ENCODE measurements at places on chromosomes 2 and 18.

GRCh38 chr18:31774477-31774785 lies 13.8 kb upstream of the SLC25A52 start:
- DNase-seq, result no peak

GRCh38 chr2:241218131-241219029 lies 29.9 kb downstream of the ANO7 start:
- DNase-seq, result peak; percentile 52

- DNase-seq, result no peak
Measured at GRCh38 chr2:189854187-189854586, 69.9 kb downstream of the PMS1 start.

- no peak for DNase-seq
Measured at GRCh38 chr2:221304916-221305315, 267.2 kb downstream of the EPHA4 start.

DNA sequence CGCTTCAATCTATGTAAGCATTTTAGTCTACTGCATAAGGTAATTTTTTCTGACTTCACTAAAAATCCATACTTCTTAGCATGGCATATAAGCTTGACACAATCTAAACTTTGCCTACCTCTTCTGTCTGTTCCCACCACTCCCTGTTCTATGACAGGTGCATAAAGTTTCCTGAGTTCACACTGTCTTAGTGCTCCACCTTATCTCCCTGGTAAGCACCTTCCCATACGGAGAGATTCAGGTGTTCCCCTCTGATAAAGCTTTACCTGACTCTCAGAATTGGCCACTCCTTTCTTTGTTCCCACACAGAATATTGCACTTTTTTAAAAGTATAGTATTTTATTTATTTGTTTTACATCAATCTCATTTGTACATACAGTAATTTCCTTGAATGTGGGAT lies 16.8 kb upstream of the ITGA4 start:
- DNase-seq, result no peak

DNA sequence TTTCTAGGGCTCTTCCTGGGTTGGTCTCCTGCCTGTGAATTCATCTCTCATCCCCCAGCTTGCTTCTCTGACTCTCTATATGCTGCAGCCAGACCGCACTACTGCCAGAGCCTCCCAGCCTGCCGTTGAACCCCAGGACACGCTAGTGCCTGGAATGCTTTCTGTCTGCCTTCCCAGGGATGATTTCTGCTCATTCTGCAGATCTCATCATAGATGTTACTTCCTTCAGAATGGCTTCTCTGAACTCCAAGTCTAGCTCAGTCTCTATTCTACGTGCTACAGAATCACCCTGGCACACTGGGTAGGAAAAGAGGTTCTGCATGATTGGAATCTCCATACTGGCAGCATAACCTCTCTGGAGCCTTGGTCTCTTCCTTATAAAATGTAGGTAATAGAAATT lies 94.8 kb upstream of the RAB12 start:
- no peak for DNase-seq

- no peak for DNase-seq
Measured at GRCh38 chr2:157903626-157904025, 27.5 kb upstream of the ACVR1 start.

DNA sequence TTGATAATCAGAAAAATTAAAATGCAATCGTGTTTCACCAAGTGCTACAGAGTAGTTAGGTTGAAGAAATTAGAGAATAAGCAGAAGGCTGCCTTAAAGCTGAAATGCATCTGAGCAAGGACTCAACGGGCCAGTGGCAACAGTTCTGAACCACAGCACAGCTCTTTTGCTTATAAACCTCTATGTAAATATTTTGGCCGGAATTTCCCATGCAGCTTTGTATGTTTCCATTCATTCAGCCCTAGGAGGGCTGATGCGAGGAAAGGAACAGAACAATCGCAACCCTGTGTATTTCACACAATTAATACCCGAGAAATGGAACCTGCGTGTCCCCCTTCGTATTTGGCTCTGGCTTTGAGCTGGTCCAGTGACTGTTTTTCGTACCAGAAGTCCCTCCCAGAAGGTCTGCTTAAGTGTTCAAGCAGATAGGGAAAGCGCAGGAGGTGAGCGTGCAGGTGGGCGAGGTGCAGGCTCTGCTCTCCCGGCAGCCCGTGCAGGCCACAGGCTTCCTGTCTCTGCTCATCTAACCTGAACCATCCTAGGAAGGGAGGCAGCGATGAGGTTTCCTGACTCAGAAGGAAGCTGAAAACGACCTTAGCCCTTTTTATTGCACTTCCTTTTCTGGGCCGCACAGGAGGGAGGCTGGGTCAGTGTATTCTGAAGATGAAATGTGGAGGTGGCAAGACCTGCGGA lies 67.3 kb downstream of the ASB1 start:
- no peak for DNase-seq

GRCh38 chr18:13288509-13289133 lies 70.1 kb downstream of the LDLRAD4 start:
- no peak for DNase-seq

- DNase-seq, result no peak
Measured at GRCh38 chr2:122755281-122755780, 999.9 kb downstream of the TSN start.

DNA sequence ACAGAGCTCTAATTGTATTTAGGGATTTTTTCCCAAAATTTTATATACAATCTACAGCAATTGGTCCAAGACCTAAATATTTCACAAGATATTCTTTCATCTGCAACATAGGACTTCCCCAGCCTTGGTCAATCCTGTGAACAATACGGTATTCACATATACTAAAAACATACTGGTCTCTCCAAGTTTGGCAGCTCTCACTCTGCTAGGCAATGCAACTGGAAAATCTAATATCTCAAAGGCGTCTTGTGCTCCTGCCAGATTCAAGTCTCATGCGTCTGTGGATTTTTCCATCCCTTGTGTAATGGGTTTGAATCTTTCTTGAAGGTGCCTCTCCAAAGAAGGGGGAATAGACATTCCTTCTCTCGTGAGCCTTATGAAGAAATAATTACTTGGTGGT lies 27.4 kb upstream of the MBOAT2 start:
- no peak for DNase-seq

- no peak for DNase-seq
Measured at GRCh38 chr2:240957656-240958365, 40.6 kb upstream of the SNED1 start.

GRCh38 chr2:119638685-119639554 lies 40.1 kb upstream of the TMEM177 start:
- no peak for DNase-seq

DNA sequence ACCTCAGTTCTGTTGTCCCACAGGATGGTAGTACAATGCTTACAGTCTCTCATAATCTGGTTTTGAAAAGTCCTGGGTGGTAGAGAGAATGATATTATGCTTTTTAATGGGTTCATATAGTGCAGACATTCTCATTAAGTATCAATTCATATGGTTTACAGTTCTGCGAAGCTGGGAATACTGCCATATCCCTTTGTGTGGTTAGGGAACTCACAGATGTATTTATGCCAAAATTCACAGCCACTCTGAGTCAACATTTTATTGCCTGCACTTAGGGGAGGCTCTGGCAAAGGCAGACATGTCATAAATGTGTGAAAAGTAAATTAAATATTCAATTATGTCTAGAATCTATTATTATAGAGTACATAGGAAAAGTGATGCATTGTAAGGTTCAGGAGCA lies 808.2 kb downstream of the SUCLG1 start:
- no peak for DNase-seq

DNA sequence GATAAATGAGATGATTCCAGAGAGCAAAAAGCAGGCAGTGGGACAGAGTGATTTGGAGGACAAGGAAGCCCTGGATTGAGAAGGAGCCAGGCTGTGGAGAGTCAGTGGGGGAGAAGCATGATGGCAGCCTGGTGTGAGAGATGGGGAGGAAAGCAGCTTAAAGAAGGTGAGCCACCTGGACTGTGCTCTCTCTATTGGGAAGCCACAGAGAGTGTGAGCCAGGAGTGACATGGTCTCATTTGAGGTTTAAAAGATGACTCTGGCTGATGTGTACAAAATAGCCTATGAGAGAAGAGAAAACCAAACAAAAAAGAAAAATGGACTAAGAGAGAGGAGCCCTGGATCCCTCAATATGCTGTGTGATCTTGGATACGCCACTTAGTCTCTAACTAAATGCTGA lies 12.9 kb upstream of the EPAS1 start:
- DNase-seq, result no peak

GRCh38 chr2:94982675-94983074 lies 42.8 kb upstream of the MAL start:
- DNase-seq, result no peak

DNA sequence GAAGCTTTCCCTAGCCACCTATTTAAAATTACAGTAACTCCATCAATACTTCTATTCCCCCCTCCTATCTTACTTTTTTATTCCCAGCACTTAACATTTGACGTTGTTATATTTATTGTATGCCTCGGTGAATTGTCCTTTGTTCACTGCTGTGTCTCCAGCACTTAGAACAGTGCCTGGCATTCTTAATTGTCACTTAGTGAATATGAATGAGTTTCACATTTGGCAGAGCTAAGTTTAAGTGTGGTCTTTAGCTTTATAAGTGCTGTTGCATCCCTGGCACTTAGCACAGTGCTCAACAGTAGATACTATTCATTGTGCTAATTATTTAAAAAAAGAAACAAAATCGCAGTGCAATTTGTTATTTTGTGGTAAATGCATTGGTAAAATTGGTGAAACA lies 1.7 kb downstream of the RMP24 start:
- DNase-seq, result no peak

DNA sequence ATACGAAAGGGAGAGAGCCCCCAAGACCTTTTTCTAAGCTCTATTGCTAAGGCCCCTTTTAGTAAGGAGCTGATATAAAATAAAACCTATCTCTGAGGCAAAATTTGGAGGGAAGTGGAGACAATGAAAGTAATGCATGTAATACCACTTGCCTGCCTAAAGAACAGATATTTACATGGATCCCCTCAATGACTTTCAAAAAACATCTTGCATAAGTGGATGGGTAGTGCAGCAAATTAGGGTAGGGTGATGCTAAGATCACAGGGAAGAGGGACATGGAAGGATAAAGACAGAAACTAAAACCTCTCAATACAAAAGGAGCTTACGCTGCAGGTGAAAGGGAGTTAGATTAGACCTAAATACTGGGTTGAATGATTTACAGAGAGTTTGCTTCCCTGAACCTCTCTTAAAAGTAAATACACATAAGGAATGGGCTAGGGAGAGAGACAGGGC lies 1.1 kb downstream of the ZNF513 start:
- no peak for DNase-seq

DNA sequence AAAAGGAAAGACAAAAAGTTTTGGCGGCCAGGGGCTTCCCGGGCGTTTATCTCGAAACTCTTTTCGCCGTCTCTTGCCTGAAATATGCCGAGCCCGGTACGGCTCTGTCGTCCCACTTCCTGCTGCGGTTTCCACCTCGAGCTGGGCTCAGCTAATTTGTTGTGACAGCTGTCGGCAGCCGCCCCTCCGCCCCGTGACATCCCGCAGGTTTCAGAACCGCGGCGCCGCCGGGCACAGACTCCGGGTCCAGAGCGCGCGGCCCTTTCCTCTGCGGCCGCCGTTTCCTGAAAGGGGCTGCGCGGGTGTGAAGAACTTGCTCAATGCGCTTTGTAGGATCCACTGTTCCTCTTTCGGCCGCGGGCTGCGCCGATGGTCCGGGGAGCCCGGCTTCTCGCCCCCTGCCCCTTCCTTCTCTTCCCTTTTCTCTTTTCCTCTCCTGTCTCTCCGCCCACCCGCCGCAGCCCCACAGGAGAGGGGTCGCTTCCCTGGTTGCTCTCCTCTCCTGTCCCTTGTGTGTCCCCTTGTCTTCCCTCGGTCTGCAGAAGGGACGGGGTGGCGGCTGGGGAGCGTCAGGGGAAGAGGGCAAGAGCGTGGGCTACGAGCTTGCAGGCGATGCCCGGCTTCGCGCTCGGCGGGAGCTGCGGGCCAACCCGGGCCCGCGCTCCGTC lies 648 bp downstream of the ARID5A start:
- DNase-seq, result peak; percentile 87

GRCh38 chr2:26528836-26529235 lies 50.9 kb upstream of the OTOF start:
- no peak for DNase-seq

DNA sequence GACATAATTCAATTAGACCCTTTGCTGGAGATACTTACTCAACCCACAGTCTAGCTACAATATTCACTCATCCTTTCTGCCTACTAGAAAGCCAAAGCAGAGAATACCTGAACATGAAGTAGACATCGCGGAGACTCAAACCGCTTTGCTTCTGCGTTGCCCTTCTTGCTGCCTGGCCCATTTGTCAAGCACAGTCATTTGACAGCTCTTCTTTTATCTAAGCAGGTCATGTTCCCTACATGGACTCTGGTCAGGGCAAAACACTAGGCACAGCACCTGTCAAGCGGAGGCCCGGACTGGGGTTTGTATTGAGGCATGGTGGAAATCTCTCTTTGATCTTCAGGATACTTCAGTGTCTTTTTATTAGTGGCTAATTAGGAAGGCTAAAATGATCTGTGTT lies 89.7 kb downstream of the FARSB start:
- DNase-seq, result no peak

GRCh38 chr2:218516614-218517013 lies 51.5 kb downstream of the USP37 start:
- DNase-seq, result no peak

DNA sequence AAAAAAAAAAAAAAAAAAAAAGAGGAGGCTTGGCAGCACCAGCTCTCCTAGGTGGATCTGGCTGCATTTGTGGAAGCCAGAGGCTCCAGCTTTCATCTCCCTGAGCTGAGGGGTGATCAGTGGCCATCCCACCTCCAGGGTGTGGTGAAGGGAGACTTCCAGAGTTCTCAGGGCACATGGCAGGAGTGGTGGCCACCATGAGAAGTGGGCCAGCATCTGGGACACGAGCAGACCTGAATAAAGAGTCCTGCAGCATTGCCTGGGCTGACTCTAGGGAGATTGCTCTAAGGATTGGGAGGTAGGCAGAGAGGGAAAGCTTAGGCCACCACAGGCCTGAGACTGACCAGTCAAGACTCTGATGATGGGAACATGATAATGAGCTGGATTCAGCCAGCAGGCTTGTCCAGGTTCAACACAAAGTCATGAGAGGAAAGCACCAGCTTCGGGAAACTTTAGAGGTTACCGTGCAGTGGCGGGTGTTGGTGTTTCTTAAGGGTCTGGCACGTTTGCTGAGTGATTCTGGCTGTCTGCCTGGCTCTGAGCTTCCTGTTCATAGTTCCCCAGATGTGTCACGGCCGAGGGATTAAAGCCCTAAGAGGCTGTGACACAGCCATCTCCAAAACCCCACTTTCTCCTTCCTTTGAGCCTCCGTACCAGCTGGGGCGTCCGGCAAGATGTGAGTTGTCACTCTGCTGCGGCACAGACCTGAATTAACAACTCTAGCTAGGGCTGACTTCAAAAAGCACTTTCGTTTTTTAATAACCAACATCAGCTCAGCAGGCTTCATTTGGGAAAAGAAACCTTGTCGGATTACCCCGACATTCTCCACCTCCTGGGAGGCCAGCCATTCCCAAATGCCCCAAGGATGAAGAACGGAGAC lies 38.3 kb upstream of the IL1R1 start:
- peak; percentile 5 for DNase-seq

DNA sequence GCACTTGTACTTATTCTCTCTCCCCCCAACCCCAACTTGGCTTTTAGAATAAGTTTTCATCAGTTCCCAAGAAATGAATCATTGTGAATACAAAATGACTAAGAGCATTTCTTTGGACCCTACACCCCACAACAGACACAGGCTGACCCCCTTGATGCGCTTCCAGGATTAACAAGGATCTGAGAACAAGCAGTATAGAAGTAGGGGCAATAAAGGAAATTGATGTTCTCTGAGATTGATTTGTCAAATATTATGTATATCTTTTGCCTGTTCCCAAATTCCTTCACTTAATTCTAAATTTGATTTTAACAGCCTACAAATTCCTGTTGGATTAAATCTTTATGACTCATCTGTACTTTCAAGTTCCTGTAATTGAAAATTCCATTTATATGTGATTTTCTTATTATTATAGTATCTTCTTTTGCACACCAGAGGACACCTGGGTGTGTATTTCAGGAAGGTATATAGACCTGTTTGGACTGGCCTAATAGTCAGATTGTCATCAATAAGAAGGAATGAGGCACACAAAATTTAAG lies 10.2 kb upstream of the PTPN4 start:
- DNase-seq, result no peak

Measured in T-helper 1 cell (primary cell).